ENCODE measurements at places on chromosomes 6 and 20.

GRCh38 chr6:156597095-156597494 is 180.1 kb upstream of the ARID1B start:
- no peak for DNase-seq

DNA sequence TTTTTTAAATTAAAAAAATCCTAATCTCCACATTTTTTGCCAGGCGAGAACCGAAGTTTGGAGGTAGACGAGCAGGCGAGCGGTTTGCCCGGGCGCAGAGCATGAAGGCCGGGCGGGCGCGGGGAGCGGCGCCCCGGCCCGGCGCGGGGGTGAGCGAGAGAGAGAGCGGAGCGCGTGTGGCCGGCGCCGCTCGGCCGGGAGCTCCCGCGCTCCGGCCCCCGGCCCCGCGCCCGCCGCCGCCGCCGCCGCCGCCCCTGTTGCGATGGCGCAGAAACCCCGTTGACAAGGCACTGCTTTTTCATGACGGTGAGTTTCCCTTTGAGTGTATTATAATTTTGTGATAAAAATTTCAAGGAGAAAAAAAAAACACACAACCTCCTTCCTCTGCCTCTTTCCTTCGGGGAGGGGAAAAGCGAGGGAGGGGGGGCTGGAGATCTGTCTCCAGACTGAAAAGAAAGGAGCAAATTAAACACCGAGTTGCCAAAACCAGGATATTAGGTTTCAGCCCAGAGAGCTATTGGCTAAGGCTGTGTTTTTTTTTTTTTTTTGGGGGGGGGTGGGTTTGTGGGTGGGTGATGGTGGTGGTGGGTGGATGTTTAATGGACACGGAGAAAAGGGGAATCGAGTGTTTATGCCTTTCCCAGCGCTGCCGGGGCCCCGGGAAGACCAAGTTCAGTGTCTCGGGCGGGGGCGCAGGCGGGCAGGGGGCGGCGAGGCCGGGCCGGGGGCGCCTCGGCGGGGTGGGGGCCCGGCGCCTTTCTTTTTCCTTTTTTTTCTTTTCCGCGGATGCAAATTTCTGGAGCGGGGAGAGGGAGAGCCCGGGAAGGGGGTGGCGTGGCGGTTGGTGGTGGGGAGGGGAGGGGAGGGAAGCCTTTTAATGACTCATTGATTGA is at the start of gene BICRAL:
TSS of gene BICRAL (plus strand) at position 257 of the 893 bp plus-strand sequence. CDS start 39,971 bp downstream, outside the sequence.
- peak; percentile 63 for DNase-seq

DNA sequence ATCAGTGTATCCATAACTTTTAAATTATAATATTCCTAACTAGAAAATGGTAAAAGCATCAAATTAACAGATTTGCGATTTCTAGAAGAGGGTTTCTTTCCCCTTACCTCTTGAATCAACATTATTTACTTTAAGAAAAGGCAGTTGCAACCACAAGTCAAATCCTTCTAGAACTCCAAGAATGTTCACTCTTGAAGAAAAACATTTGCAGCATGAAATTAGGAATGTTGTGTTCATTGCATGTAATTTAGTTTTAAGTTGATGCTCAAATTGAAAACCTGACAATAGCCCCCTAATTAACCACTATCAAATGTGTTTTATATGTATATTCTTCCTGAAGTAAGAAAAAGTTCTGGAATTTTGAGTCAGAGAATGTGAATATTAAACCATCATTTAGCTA is 2.3 kb upstream of the REV3L start:
- no peak for DNase-seq

GRCh38 chr6:56445818-56446217 is 196.9 kb downstream of the DST start:
- DNase-seq: no peak

DNA sequence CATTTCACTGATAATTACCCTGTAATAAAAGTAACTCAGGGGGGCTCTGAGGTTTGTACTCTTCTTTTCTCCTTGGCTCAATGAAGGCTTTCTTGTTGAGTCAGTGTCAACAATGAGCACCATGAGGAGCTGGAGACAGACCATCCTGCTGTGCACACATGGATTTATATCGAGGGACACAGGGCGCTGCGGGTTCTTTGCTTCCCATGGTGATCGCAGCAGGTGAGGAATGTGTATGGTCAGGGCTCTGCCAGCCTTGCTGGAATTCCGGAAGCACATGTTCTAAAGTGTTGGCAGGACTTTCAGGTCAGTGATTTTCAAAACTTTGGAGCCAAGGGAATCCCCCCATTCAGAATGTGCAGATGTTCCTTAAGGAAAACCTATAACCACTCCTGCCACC is 27.1 kb downstream of the SMOC2 start:
- no peak for DNase-seq

- no peak for DNase-seq
Measured at GRCh38 chr6:13273931-13274706, 54.2 kb downstream of the TBC1D7 start.

- no peak for DNase-seq
Measured at GRCh38 chr6:138454981-138455706, 44.1 kb downstream of the NHSL1 start.

GRCh38 chr6:71855406-71855805 is 30.9 kb upstream of the RIMS1 start:
- DNase-seq: no peak

DNA sequence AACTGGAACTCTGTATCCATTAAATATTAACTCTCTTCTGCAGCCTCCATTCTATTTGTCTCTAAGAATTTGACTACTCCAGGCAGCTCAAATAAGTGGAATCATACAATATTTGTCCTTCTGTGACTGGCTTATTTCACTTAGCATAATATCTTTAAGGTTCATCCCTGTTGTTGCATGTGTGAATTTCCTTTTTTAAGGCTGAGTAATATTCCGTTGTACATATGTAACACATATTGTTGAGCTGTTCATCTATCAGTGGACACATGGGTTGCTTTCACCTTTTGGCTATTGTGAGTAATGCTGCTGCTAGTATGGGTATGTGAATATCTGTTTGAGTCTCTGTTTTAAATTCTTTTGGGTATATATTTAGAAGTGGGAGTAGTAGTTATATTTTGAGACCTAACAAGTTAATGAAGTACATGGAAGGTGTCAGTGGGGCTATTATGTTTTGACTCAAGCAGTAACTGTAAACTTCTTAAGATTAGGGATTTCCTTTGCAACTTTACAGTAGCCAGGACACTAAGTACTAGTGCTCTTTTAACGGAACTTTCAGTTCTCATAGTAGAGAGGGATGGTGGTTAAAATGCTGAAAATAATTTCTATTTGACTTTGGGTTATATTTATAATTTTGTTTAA is 29.7 kb upstream of the TMEM217 start:
- DNase-seq: no peak

DNA sequence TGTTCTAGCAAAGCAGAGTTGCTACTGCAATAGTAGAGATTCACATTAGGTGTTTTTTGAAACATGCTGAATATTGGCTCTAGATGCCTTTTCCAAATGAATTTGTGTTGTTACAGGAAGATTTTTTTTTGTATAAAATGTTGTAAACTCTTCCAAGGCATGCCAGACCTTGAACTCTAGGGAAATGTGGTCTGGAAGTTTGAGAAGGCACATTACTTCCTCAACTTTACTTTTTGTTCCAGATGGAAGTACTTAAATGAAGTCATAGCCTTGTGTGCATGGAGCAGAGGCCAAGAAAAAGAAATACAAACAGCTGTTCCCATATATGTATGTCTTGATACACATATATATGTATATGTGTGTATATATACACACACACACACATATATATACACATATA is 585.7 kb upstream of the MARCKS start:
- no peak for DNase-seq

DNA sequence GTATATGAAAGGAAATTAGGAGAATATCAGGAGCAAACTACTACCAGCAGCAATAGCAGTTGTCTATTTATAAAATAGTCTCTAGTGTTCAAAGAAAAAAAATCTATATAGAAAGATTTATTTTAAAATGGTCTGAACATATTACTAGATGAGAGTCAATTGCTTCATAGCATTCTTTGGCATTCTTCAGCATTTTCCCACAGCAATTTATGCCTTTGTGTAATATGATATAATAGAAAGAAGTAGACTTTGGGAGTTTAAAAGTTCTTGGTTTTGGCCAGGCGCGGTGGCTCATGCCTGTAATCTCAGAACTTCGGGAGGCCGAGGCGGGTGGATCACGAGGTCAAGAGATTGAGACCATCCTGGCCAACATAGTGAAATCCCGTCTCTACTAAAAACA is 157.0 kb upstream of the PLN start:
- no peak for DNase-seq

DNA sequence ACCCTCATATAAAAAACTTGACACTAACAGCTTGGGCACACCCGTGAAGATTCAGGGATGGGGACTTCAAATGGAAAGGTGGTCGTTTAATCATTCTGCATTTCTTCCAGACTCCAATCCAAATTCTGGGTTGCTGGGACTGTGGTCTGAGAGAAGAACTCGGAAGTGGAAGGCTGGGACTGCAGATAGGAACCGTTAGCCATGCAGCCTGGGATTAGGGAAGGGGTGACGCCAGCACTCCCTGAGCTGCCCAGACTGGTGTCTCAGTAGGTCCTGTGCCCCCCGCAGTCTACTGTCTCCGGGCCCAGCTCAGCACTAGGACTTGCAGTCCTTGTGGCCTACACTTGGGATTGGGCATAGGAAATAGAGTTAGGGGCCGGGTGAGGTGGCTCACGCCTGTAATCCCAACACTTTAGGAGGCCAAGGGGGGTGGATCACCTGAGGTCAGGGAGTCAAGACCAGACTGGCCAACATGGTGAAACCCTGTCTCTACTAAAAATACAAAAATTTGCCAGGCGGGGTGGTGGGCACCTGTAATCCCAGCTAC is 511 bp upstream of the CLIC1 start:
- no peak for DNase-seq

DNA sequence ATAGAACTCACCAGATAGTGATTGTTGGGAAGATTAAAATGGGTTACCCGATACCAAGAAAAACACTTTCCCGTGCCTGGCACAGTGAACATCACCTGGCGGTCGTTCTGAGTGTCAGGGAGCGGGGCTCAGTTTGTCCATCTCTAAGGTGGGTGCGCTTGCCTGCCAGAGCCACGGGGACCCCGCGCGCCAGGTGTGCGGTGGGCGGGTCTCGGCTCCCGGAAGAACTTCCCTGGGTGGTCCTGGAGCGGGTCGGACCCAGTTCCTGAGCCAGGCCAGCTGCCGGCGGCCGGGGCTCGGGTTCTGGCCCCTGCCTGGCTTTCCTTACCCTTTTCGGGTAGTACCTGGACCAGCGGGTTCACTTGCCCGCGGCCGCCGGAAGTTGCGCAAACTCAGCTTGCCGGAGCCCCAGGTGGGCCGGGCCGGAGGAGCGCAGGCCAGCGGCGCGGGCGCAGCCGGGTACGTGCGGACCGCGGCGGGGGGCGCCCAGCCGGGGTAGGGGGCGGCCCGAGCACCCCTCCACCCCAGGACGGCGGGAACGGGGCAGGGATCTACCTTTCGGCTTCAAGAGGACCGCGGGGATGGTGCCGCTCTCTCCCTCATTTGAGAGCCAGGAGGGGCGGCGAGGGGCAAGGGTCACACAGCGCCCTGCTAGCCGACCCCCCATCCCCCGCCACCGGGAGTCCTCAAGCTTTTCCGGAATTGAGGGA is 7.5 kb downstream of the FAM110A start:
- no peak for DNase-seq

DNA sequence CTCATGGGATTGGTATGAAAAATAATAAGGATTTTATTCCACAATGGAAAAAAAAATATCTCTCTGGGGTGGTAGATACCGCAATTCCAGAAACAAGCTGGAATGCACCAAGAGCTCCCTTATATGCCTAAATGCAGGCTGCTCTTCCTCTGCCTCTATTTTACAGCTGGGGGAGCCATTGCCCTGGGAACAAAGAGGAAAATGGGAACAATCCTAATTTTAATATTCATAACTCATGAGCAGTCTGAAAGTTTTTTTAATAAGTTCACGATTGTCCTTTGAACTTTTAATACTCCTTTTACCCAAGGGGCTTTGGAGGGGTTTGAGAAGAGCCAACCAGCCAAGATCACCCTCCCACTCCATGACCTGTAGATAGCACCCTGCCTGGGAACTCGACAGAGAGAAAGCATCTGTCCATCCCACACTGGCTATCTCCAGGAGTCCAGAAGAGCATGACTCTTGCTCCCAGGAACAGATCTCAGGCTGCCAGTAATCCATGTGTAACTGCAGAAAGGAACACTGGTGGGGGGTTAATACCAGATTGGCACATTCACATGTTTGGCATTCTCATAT is 74.7 kb downstream of the CD83 start:
- no peak for DNase-seq

GRCh38 chr20:9177278-9177677 is 108.4 kb downstream of the PLCB4 start:
- no peak for DNase-seq

GRCh38 chr6:53168516-53169267 is 20.1 kb upstream of the GCM1 start:
- no peak for DNase-seq

GRCh38 chr6:25458485-25458884 is 179.3 kb downstream of the CARMIL1 start:
- DNase-seq: no peak

- no peak for DNase-seq
Measured at GRCh38 chr6:105174512-105174911, 5.3 kb downstream of the POPDC3 start.

GRCh38 chr6:168615837-168616236 is 174.9 kb downstream of the SMOC2 start:
- DNase-seq: no peak

DNA sequence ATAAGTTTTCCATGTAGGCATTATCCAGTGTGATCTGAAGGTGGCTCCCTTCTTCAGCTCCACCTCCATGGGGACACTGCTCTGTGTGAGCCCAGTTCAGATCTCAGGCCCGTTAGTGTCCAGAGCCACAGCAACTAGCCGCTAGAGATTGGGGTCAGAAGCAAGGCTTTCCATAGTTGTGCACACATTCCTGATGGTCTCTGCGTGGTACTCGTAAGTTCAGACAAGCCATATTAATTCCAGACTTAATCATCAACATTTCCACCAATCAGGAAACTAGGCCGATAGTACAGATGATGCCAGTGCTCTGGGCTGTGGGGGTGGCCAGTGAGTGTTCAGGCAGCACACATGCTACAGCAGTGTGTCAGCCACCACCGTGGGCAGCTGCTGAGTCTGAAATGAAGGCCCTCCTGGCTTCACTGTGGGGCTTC is 17.5 kb upstream of the SYNCRIP start:
- DNase-seq: no peak

- DNase-seq: no peak
Measured at GRCh38 chr6:119514345-119514744, 164.8 kb upstream of the MAN1A1 start.

GRCh38 chr6:92180090-92180489 is 1239.3 kb downstream of the EPHA7 start:
- DNase-seq: no peak

- no peak for DNase-seq
Measured at GRCh38 chr6:44856479-44856878, 469.0 kb downstream of the CDC5L start.

GRCh38 chr20:11077226-11077625 is 403.4 kb upstream of the JAG1 start:
- no peak for DNase-seq

DNA sequence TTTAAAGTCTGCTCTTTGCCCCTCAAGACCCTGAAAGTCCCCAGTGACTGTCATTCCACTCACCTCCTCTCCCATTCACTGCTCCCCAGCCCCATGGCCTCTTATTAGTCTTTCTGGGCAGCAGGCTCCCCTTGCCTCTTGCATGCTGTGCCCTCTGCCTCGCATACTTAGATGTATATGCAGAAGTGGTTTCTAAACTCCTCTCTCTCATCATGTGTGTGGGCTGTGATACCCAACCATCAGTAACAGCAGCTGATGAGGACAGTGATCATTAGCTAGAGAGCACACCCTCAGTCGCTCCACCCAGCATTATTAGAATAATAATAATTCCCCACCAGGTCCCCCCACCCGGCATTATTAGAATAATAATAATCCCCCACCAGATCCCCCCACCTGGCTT is 14.5 kb downstream of the PKIG start:
- no peak for DNase-seq

- DNase-seq: no peak
Measured at GRCh38 chr20:13165203-13165602, 55.9 kb upstream of the ISM1 start.

Data from NCI-H1436 (cell line).